RKO (cell line): ENCODE measurements at places on chromosomes 3 and 15.

GRCh38 chr3:133717424-133717823 is 28.8 kb upstream of the TF start:
- no peak for DNase-seq

- no peak for DNase-seq
Measured at GRCh38 chr3:127812151-127812550, 10.2 kb downstream of the MGLL start.

GRCh38 chr3:67587811-67588210 is 66.6 kb downstream of the SUCLG2 start:
- no peak for DNase-seq

- no peak for DNase-seq
Measured at GRCh38 chr15:29921130-29921601, 98.9 kb upstream of the TJP1 start.

GRCh38 chr3:30421266-30421665 is 185.1 kb upstream of the TGFBR2 start:
- DNase-seq: no peak

- no peak for DNase-seq
Measured at GRCh38 chr15:66411190-66411589, 24.5 kb downstream of the MAP2K1 start.

- DNase-seq: no peak
Measured at GRCh38 chr3:170764017-170764416, 106.0 kb downstream of the RPL22L1 start.

DNA sequence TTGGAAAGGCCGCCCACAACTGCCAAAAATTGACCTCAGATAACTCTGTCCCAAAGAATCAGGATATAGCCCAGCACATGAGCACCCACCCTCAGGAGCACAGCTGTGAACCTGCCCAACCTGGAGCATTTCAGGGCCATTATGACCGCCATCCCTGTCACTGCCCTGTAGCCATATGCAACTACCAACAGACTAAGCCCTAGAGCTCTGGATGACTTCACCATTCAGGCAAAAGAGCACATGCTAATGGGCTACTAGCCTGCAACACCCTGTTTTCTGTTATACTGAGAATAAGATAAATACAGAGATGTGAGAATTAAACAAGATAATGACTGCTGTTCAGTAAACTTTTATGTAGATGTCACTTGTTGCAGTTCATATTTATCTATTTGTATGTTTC is 45.0 kb downstream of the TXNRD3 start:
- no peak for DNase-seq

GRCh38 chr3:24682141-24682547 is 187.5 kb upstream of the THRB start:
- no peak for DNase-seq

DNA sequence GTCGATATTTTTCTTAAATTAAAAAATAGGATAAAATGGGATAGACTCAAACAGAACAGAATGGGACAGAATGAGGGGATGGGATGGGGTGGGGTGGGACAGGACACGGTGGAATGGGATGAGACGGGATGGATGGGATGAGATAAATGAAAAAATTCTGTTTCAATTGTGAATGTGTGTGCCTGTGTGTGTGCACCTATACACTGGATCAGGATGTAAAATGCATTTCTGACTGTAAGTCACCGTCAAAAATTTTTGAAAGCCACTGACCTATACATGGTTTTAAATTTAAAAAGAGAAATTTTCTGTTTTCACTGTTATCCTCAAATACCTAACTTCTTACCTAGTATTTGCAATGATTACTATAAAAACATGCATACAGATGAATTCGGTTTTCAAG is 108.7 kb upstream of the UBE2E2 start:
- no peak for DNase-seq

GRCh38 chr3:149701206-149701976 is 43.6 kb upstream of the WWTR1 start:
- no peak for DNase-seq

- DNase-seq: peak; percentile 42
Measured at GRCh38 chr3:53109891-53110771, 20.1 kb downstream of the RFT1 start.

DNA sequence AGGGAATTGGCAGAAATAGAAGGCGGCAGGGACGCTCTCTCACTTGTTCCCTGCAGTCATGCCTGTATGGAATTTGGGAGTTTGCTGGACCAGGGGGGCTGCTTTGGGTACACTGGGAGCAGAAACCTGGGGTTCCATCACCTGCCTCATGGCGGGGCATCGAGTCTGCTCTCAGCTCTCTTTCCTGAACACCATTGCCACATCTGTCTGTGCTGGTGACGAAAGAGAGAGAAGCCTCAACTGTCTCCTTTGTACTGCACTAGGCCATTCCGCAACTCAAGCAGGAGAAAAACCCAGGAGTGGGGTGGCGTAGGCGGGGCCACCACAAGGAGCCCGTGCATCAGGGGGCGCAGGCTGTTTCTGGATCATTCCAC is 14.0 kb downstream of the TMEM158 start:
- DNase-seq: no peak

DNA sequence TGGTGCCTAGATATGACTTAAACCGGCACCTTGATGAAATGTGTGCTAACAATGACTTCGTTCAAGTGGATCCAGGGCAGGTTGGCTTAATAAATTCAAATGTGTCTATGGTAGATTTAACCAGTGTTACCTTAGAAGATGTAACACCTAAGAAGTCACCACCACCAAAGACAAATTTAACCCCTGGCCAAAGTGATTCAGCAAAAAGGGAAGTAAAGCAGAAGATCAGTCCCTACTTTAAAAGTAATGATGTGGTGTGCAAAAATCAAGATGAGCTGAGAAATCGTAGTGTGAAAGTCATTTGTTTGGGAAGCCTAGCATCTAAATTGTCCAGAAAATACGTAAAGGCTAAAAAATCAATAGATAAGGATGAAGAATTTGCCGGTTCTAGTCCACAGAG is 1.1 kb downstream of the FAN1 start:
- DNase-seq: no peak

DNA sequence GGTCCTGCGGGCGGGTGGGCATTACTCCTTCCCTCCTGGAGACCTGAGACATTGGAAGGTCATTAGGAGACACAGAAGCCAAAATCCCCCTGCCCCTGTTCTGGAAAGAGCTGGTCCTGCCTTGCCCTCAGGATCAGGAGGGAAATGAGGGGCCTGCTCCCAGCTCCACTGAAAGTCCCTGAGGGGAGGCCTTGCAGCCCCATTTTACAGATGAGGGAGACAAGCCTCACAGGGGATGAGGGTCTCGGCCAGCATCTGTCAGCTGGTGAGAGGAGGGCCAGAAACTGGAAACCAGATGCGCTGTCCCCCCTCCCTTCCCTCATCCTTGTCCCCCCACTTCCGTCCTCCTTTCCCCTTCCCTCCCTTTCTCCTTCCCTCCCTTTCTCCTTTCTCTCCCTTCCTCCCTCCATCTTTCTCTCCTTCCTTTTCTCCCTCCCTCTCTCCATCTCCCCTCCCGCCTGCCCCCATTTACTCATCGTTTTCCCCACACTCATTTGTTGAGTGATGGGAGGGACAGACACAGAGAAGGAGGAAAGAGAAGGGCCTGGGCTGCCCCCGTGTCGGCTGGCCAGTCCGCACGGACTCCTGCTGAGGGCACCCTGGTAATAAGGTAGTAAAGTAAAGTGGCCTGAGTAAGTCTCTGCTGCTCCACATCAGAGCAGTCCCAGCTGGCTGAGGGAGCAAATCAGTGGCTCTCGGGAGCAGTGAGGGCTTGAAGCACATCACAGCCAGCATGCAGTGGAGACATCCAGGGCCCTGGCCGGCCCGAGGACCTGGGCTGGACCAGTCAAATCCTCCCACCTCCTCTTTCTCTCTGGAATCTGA is 112.4 kb upstream of the ALDH1A3 start:
- no peak for DNase-seq

- DNase-seq: no peak
Measured at GRCh38 chr3:105555206-105555605, 188.5 kb downstream of the ALCAM start.

- no peak for DNase-seq
Measured at GRCh38 chr3:146715170-146715569, 110.0 kb upstream of the PLSCR5 start.

GRCh38 chr3:9201266-9201665 is 48.2 kb downstream of the SRGAP3 start:
- no peak for DNase-seq

GRCh38 chr15:94621736-94622135 is 390.4 kb downstream of the MCTP2 start:
- DNase-seq: no peak

GRCh38 chr3:50340448-50341329 is at the start of gene RASSF1:
Gene RASSF1, minus strand, starts transcription at chr3:50340836. Its CDS starts 31 bp downstream, at chr3:50340805.
- DNase-seq: no peak

DNA sequence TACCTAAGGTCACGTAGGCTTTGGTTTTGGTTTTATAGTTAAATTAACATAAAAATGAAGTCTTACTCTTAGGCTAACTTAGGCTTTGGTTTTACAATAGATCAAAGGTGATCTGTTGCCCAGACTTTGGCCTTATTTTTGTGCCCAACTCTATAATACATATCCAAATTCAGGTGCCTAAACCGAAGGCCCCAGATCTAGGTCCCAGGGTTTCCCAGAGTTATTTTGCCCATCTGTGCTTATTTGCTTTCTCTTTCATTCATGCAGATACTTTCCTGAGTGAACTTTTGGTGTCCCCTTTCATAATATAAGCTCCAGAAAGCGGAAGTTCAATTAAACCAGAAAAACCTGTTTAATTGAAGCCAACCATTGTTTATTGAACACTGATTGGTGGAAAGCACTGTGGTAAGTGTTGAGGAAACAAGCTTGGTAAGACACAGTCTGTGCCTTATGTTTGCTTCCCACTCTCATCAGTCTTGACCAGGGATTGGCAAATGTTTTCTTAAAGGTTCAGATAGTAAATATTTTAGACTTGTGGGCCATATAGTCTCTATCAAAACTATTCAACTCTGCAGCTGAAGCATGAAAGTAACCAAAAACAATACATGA is 209.7 kb downstream of the WDR72 start:
- DNase-seq: no peak

- DNase-seq: no peak
Measured at GRCh38 chr15:52112203-52112750, 298 bp downstream of the BCL2L10 start.

DNA sequence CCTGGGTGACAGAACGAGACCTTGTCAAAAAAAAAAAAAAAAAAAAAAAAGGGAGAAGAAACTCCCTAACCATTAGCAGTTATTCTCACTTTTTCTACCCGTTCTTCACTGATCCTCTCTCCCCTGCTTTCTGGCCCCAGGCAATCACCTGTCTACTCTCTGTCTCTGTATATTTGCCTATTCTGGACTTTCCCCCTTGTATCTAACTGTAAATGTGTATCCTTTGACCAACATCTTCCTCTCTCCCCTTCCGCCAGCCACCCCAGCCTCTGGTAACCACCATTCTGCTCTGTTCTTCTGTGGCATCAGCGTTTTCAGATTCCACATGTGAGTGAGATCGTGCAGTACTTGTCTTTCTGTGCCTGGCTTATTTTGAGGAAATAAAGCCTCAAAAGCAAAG is 6.9 kb downstream of the CYFIP1 start:
- no peak for DNase-seq
